ENCODE measurements at places on chromosomes 6 and 20. TPM values are rescaled to one million over a fixed set of nuclear protein-coding genes. Genes with fewer than 3 reads are reported as not detected.
A peak's percentile ranks its signal among the peaks of the same experiment; 100 is the strongest.

Gene TMEM217
- total RNA-seq = 12.4 TPM

Gene COMMD7
- 28.1 TPM for total RNA-seq

Gene NHLRC1
- 1.6 TPM for total RNA-seq

Gene NKAPL
- 1.1 TPM for total RNA-seq

Gene MOXD1
- 0.34 TPM for total RNA-seq

Gene KIAA1755
- total RNA-seq = 0.05 TPM

GRCh38 chr6:17011985-17012384 is 89.9 kb upstream of the STMND1 start:
- no peak for DNase-seq

DNA sequence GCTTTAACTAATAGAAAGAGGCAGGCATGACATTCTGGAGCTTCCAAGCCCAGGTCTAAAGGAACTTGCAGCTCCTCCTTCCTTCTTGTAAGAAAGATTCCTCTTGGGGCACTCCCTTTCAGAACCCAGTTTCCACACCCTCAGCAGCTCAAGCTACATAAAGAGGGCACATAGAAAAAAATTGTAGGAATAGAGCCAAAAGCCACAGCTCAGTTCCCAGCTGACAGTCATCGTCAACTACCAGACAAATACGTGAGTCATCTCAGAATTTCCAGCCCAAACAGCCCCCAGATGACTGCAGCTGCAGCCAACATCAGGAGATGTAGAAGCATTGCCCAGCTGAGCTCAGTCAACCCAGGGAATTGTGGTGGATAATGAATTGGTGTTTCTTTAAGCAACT is 349.8 kb upstream of the ARID1B start:
- DNase-seq = peak; percentile 36

DNA sequence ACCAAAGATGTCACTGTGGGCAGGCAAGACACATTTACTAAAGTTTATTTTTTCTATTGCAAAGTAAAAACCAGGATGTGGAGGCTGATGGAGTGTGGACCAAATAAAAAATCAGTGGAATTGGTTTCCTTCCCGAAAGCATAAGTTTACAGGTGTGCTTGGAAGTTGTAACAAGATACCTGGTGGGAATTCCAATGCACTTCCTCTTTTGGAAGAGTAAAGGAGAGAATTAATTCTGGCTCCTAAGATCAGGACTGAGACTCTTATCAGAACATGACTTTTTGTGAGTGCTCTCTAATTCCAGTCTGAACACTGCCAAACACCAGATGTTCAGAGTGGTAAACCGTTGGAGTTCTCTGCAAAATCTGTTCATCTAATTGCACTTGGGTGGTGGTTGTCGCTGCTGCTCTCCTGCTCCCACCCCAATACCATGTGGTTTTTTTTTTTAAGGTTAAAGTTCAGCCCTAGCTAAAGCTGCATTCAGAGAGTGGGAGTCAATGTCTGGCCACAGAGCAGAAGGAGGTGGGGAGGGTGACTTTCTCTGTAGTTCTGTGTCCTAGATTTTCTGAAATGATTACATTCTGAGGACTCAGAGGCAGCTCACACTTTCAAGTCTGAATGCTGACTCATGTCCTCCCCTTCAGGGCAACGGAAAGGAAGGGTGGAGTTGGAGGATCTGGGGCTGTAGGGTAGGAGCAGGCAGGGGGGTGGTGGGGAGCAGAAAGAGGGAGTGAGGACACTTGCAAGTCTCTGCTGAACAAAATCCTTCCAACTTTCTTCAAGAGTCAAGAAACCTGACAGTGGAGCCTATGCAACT is 275.8 kb upstream of the PRDM1 start:
- DNase-seq = peak; percentile 50

DNA sequence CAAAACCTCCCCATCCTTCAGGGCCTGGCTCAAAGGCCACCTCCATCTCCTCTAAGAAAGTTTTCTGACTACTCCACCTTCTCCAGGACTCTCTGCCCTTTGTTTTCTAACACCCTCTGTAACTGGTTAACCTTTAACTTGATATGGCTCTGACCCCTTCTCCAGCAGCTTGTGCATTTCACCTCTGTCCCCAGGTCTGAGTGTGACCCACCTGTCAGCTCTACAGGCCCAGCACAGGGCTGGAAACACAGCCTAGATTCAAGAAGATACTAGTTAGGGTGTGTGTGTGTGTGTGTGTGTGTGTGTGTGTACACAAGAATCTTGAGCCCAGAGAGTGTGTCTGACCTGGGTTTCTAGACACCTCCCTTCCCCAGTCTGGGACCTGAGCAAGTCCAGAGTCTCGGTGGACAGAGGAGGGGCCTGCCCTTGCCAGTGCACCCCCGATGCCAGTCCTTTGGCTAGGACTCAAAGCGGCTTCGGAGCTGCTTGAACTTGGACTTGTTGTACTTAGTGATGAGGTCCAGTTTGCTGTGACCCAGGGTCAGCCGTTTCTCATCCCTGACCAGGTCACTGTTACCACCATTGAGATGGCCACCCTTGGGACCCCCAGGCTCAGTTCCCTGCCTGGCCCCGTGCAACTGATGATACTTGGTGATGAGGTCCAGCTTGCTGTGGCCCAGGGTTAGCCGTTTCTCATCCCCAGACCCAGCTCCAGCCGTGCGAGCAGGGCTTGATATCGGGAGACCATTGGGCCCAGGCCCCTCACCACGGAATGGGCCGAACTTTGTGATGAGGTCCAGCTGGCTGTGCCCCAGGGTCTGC is 1.7 kb upstream of the EIF6 start:
- no peak for DNase-seq

DNA sequence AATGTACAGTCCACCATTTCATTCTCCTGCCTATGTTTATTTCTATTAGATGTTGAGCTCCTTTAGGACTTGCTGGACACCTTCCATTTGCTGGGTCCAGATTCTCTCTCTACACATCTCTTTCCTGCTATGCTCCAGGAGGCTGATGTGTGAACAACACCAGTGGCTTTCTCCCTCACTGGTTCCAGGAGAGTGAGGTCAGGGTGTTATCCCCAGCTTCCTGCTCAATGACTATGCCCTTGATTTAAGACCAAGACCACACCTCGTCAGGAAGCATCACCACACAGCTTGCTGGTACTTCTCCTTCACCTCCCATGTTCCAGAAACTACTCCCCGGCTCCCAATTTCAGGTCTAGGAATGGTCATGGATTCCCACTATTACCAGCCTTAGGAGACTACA is 31.3 kb upstream of the E2F3 start:
- no peak for DNase-seq

DNA sequence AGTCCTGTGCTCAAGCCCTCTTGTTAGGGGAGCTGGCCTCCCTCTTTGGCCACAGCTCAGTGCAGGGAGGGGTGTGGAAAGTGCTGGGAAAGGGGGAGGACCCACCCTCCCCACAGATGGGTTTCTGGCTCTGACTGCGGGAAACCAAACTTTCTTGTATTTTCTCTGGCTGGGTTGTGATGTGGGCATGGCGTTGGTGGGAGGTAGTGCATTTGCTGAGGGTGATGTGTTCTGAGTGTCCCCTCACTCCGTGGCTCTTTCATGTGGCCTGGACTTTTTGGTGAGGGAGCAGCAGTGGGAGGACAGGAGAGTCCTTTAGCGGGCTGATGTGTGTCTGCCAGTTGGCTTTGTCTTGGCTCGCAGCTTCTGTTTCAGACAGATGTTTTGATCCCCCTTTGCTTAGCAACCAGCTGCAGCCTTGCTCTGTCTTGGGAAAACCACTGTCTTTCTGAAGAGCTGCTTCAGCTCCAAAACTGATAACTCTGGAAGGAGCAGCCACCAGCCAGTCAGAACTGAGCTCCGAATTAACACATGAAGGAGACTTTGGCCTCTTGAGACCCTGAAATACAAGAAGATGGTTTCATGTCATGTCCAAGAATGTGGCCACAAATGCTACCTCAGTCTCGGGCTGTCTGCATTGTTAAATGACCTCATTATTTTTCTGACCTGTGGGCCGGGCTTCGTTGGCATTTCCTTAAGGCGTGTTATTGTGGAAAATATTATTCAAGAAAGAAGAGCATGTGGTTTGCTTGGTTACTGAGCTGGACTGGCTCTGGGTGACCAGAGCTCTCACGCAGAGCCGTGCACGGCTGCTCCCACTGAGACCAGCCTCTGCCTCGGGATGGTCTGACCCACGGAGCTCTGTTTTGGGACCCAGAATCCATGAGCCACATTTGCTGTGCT is 21.5 kb downstream of the SYNJ2 start:
- DNase-seq = peak; percentile 96

DNA sequence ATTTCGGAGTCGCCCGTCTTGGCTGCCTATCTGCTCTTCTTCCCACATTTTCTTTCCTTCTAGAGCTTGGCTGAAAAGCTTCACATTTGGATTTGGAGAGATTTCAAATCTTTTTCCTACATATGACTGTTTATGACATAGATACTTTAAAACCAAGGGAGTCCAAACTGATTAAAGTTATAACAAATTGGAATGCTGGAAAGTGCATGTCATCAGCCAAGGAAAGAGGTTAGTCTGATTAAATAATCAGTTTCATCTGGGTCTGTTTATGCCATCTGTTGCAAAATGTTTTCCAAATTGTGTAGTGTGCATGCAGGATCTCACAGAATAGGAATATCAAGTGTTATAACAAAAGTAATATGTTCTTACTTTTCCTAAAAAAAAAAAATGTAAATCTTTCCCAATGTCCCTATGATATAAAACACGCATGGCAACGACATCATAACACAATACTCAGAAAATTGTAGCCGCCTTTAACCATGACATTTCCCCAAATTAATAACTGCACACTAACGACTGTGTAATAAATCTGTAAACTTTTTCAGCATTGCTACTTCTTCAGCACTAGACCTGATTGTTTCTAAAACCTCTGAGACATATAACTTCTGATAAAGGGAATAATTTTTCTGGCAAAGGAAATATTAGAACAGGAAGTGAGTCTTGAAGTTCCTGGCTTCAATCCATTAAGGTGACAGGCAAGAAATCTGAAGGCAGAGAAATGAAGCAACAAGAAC is 230.2 kb upstream of the FOXQ1 start:
- no peak for DNase-seq

GRCh38 chr20:50996901-50997865 is 25.7 kb downstream of the KCNG1 start:
- DNase-seq = peak; percentile 36

GRCh38 chr6:129901910-129902309 is 40.8 kb upstream of the TMEM244 start:
- DNase-seq = no peak

DNA sequence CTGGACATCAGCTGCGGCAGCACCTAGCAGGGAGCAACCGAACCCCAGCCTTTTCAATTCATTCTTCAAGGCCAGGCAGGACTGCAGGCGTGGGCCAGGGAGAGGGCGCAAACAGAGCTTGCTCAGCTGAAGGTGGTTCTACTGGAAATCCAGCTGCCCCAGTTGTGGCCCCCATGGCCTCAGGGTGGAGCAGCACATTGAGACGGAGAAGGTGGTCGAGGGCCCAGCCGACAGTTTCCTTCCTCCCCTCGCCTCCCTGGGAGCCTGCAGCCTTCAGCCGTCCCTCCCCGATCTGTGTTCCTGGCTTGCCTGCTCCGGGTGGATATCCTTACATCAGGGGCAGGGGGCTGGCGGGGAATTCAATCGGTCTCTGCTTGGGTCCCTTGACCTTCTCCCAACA is 217.8 kb downstream of the ANKRD60 start:
- DNase-seq = no peak

- DNase-seq = no peak
Measured at GRCh38 chr6:41622206-41622988, 15.9 kb upstream of the MDFI start.

DNA sequence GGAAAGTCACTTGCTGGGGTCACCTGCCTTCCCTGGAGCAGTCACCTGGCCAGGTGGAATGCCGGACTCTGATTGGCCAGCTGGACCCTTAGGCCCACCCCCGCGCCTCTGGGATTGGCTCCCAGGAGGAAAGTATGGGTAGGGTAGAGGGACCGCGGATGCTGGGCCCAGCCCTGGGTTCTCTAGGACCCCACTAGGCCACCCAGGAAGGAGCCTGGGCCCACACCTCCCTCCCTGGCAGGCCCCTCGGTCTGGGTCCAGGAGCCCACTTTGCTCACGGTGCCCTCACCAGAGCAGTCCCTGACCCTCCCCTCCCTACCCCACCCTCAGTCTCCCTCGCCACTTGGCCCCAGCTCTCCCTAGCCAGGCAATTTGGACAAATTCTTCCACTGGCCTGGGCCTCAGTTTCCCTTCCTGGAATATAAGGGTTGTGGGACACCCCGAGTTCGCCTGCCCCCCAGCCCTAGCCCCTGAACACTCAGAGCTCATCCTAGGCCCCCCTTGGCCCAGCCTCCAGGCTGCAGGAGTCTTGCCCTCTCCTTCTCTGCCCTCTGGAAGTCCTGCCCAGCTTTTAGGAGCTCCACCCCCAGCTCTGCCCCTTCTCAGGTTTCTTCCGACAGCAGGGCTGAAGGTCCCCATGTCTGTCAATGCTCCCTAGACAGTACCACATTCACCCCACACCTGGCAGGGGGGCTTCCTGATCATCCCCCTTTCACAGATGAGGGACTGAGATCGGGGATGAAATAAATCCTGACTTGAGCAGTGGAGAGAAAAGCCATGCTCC is 299.6 kb downstream of the TAF4 start:
- no peak for DNase-seq

DNA sequence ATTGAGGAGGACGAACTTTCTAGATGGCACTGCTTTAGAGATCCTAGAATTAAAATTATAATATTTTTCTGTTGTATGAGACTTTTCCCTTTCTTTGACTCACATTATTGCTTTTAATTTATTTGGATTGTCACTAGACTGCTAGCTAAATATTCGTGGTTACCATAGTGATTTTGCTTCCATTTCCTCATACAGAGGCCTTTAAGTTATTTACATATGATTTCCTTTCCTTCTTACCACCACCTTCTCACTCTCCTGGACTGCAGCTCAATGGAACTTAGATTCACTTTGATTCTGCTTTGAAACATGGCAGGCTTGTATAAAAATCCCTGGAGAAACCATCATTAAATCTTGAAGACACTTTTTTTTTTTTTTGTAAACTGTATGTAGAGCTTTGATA is 222.9 kb downstream of the LAMA2 start:
- peak; percentile 13 for DNase-seq

DNA sequence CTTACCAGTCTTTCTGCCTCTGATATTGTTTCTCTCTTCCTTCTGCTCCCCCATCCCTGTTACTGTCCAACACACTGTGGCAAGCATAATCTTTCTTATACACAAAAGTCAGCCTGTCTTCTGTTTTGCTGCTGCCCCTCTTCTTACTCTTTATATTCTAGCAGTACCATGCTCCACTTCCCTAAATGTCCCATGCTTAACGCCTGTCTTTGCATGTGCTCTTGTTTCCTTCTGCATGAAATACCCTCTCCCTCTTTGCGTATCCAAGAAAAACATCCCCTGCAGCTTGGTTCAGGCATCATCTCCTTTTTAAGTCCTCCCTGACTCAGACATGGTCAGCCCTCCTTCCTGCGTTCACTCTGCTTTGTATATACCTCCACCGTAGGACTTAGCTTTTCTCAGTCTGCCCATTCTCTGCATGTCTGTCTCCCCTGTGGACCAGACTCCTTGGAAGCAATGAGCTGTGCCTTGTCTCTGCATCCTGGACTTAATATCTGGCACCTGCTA is 103.9 kb downstream of the CTNNBL1 start:
- no peak for DNase-seq

DNA sequence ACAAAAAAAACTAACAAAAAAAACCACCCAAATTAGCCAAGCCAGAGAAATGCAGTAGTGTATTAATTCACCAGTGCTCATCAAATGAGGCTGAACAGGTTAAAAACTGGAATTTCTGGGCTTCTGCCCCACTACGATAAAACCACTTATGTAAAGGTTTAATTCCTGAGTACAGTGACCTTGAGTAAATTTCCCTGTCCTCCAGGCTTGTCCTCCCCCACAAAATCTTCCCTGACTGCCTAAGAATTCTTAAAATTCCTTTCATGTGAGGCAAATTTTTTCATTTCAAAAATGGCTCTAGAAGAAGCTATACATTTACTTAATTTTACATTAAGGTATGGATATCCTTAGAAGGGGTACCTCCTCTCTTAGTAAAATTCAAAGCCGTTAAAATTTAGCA is 80.1 kb upstream of the ID4 start:
- DNase-seq = no peak

All from dermis blood vessel endothelial cell (primary cell).